ENCODE measurements at places on chromosomes 16 and 17.

DNA sequence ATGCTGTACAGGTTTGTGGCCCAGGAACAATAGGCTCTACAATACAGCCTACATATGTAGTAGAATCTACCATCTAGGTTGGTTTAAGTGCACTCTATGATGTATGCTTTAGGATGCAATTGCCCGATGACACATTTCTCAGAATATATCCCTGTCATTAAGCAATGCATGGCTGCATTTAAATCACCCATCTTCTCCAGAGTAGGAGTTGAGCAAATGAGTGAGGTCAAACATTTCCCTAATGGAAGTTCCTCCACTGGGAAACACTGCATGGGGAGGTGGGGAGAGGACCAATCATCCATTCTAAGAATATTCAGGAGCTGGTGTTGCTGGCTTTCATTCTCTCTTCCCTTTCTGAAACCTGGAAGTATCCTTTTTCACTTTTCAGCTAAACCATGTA, 2.0 kb upstream of the PCTP start:
- DNase-seq = no peak

DNA sequence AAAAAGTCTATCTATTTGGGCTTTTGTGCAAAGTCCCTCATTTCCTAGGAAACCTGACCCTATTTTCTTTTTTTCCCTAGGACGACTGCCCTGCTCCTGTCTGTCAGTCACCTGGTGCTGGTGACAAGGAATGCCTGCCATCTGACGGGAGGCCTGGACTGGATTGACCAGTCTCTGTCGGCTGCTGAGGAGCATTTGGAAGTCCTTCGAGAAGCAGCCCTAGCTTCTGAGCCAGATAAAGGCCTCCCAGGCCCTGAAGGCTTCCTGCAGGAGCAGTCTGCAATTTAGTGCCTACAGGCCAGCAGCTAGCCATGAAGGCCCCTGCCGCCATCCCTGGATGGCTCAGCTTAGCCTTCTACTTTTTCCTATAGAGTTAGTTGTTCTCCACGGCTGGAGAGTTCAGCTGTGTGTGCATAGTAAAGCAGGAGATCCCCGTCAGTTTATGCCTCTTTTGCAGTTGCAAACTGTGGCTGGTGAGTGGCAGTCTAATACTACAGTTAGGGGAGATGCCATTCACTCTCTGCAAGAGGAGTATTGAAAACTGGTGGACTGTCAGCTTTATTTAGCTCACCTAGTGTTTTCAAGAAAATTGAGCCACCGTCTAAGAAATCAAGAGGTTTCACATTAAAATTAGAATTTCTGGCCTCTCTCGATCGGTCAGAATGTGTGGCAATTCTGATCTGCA, 12.9 kb downstream of the TMEM98 start:
- no peak for DNase-seq

DNA sequence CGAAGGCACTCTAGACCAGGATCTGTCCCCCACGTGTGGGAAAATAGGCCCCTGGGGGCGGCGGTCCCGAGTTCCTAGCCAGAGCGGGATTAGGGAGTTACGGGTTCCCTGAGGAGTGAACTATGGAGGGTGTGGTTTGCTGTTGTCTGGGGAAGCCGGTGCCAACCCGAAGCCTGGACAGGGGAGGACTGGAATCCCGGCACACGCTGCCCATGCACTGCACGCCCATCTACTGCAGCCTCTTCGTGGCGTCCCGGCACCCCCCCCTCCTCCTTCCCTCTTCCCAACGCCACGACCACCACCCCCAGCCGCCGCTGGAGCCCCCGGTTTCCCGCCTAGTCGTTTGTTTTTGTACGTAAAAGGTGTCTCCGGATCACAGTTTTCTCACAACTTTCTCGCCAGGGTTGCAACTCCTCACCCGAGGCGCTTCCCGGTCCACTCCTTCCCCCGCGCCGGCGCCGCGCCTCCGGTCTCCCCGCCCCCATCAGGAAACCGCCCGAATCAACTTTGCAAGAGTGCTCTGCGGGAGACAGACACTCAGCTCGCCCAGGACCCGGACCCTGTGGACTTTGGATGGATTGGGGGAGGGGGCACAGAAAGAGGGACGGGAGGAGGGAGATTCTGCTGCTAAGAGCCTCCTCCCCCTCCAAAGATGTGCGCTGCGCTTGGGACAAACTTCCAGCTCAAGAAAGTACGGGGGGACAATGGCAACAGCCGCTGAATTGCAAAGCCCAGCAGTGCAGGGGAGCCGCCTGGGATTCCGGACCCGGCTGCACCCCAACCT, 1.4 kb upstream of the LHX1 start:
- DNase-seq = no peak

- no peak for DNase-seq
These were observed 81.1 kb upstream of the LHX1 start for GRCh38 chr17:36856222-36856621.

GRCh38 chr16:89871895-89872294, 1.5 kb upstream of the TCF25 start:
- no peak for DNase-seq

DNA sequence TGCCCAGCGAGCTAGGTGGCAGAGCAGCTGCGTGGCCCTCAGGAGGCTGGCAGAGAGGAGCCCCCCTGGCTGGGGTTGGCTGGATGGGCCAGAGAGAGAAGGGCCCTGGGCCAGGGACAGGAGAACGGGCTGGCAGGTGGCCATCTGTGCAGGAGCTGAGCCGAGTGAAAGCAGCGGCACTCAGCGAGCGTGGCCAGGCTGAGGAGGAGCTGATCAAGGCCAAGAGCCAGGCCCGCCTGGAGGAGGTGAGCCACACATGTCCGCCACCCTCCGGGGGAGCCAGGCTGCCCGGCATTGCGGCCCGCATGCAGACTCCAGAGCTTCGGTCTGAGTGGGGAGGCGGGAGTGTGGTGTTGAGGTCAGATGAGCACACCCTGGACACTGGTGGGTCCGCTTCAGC, 2.1 kb upstream of the RAC3 start:
- no peak for DNase-seq

DNA sequence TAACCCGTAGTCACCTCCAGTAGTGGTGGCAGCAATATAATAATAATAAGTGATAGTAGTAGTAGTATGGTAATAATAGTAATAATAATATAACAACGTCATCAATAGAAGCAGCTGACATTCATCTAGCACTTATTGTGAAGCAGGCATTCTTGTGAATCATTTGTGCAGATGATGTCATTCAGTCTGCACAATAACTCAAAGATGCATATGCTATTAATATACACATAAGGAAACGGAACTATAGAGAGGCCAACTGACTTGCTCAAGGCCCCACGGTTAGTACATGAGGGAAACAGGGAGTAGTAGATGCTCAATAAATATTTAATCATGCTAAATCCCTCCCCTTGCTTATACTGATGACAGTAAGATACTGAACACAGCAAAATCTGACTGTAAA, 35.4 kb upstream of the GAN start:
- DNase-seq = no peak

DNA sequence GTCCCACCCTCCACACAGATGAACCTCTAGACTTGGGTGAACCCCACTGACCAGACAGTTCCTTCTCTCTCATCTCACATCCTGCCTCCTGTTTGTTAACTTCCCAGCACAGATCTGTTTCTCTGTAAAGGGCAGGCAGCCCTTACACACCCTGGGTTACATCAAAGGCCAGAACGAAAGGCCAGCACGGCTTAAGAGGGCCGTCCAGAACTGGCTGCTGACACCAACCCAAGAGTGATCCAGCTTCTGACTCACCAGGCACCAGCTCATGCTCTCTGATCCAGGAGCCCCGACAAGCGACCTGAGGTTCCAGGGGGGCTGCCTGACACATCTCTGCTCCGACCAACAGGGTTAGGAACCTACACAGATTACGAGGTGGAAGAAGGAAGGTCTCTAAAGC, 86.9 kb downstream of the MRM3 start:
- DNase-seq = no peak

DNA sequence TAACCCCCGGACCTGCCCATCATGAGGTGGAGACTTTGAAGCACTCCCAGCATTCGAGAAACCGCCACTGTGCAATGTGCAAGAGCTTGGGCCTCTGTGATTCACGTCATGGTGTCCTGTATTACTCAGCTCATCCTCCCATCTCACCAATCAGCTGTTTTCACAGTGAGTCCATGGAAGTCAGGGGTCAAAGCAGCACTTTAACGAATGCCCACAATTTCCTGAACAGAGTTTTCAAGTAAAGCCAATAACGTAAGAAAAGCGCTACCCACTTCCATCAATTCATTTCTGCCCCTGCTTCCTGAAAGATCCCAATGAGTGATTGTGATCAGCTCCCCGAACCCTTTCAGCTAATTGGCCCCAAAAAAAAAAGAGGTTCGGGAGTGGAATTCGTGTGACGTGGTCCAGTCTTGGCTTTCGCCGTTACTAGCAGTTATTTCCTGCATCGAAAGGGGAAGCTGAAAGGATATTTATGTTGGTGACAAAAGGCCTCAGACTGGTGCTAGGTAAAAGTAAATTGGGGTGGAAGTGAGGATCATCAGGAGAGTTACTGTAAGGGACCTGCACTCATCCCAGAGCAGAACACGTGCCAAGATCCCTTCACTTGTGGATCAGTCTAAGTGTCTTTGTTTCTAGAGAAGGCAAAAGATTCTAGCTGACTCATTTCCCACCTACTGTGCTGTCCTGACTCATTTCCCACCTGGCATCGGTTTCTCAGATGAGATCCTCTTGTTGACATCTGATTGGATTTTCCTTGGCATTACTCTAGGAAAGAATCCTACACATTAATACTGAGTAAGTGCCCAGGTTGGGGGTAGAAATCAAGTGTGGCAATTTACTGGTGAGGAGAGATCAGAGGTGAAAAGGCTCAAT, 136.7 kb upstream of the NUDT7 start:
- no peak for DNase-seq

All from HEK293T (cell line).